Activated naive CD8-positive, alpha-beta T cell treated with anti-CD3 and anti-CD28 coated beads for 36 hours (primary cell): ENCODE measurements at places on chromosomes 3 and 15. TPM values are rescaled to one million over a fixed set of nuclear protein-coding genes. Genes with fewer than 3 reads are reported as not detected.

SV2B gene
- total RNA-seq = 0.08 TPM

SEC61A1 gene
- total RNA-seq = 155 TPM

DNA sequence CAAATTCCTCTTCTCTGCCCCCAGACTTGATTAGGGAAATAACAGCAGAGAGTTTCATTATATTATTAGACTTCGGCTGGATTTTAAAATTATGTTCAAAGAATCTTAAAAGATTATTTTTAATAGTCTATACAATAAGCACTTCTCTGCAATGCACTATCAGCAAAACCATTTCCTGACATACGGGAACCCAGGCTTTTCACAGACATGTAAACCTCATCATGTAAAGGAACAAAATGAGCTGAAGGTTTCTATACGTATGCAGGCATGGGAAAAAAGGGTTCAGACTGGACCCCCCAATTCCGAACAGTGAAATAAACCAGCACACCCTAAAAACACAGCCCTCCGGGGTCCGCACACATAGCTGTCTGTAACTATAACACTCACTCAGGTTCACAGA, 77.5 kb upstream of the LMOD3 start:
- DNase-seq = no peak

DNA sequence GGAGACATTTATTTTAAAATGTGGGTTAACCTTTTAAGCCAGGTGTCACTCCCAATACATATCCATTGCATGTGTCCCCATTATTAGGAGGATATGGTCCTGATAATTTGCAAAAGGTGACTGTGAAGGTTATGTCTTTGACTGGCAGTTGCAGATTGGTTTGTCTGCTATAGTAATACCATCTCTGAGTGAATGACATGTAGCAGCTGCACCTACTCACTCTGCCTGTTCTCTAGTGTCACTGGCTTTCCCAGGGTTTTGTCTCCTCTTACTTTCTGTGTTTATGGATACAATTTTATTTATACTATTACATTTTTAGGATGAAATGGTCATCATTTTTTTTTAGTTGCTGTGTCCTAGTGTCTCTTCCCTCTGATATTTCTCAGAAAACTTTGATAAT, 393.2 kb downstream of the C3orf38 start:
- no peak for DNase-seq

- DNase-seq = no peak
Measured at GRCh38 chr3:158101335-158102241, 4.6 kb downstream of the SHOX2 start.

GPR149 gene
- total RNA-seq = not detected

DNA sequence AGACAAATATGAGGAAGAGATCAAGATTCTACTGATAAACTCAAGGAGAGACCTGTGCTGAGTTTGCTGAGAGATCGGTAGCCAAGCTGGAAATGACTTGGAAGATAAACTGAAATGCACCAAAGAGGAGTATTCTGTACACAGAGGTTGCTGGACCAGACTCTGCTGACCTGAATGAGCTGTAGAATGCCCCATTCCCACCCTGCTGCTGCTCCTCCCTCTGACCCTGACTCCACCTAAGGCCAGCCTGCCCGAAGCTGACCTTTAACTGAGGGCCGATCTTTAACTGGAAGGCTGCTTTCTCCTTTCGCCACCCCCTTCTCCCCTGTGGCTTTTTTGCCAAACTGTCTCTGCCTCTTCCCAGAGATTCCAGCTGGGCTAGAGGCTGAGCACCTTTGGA, 34.6 kb downstream of the CDIN1 start:
- DNase-seq = no peak
